Lung (tissue), 17 donors: ENCODE measurements at places on chromosomes 4 and X.

- H3K27me3 ChIP-seq, result no peaks in the 10 kb centered on the region
- H3K36me3 ChIP-seq, result peaks cover 4% of the 10 kb centered on the region
- no peaks in the 10 kb centered on the region for H3K4me1 ChIP-seq
- peak; percentile 17 for DNase-seq
- no peak overlapping the region for H3K4me3 ChIP-seq
- H3K27ac ChIP-seq, result peak overlapping the region; percentile 80
These were observed 1.5 kb downstream of the COX18 start for GRCh38 chr4:73067971-73068394.

DNA sequence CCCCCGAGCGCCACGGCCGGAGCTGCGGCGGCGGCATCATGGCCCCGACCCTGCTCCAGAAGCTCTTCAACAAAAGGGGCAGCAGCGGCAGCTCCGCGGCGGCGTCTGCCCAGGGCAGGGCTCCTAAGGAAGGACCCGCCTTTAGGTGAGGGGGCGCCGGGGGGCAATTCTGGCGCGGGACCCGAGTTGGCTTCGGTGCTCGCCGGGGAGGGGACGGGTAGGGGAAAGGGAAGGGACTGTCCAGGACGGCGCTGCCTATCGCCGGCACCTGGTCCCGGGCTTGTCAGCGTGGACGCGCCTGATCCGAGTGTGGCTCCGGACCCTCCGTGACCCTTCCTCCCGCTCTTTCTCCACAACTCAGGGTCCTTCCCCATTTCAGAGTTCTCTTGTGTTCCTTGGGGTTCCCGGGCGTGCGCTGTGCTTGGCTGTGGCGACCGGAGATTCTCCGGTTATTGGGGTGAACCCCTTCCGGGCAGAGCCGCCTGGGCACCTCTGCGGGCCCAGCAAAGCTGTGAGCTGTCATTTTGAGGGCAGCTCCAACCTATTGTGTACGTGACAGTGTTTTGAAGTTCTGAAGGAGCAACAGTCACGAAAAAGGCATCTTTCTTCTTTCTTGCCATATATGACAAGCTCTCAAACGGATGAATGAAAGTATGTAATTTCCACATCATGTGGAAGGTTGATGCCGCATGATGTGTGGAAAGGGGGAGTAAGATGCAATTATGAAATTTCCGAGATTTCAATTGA is 522 bp downstream of the FNIP2 start:
- H3K4me3 ChIP-seq, result peak overlapping the region; percentile 71
- peak; percentile 72 for DNase-seq
- H3K4me1 ChIP-seq, result peaks cover 23% of the 10 kb centered on the region
- H3K27me3 ChIP-seq, result no peaks in the 10 kb centered on the region
- H3K27ac ChIP-seq, result peak overlapping the region; percentile 98

DNA sequence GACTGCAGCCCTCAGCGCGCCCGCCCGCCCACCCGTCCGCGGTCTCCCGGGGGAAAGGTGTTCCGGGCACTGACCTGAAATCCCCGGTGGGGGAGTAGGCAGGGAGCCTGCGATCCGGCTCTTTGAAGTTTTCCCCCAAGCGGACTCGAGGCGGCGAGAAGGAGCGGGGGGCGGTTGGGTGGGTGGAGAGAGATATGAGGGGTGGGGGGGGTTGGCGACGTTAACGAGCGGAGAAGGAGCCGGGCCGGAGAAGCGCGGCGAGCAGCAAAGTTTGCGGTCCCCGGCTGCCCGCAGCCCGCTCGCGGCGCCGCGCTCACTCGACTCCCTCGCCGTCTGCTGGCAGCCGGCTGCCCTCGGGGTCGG is 636 bp downstream of the BCOR start:
- H3K27me3 ChIP-seq, result no peaks in the 10 kb centered on the region
- peak overlapping the region; percentile 37 for H3K4me3 ChIP-seq
- peak; percentile 53 for DNase-seq
- peaks cover 5% of the 10 kb centered on the region for H3K4me1 ChIP-seq
- H3K36me3 ChIP-seq, result no peaks in the 10 kb centered on the region

GRCh38 chr4:160546201-160546600 is 1443.3 kb downstream of the RAPGEF2 start:
- no peaks in the 10 kb centered on the region for H3K36me3 ChIP-seq
- H3K27ac ChIP-seq, result no peak overlapping the region
- no peaks in the 10 kb centered on the region for H3K27me3 ChIP-seq

DNA sequence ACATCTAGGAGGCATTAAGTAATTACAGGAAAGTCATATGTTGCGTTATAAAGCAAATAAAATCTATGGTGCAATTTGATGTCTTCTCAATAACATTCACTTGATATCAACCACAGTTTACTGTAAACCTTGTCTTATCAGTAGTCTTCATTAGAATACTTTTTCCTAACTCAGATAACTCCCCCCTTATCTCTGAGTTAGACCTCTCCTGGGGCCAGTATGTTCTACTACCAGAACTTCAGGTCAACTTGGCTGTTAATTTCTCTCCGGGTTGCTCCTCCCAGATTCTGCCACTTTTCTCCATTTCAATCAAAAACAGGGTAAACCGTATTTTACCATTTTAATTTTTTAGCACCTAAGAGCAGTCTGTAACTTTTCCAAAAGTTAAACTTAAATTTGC is 50.0 kb downstream of the KDR start:
- H3K27me3 ChIP-seq, result no peaks in the 10 kb centered on the region
- no peaks in the 10 kb centered on the region for H3K4me1 ChIP-seq
- H3K27ac ChIP-seq, result no peak overlapping the region
- H3K4me3 ChIP-seq, result no peak overlapping the region
- H3K36me3 ChIP-seq, result no peaks in the 10 kb centered on the region

DNA sequence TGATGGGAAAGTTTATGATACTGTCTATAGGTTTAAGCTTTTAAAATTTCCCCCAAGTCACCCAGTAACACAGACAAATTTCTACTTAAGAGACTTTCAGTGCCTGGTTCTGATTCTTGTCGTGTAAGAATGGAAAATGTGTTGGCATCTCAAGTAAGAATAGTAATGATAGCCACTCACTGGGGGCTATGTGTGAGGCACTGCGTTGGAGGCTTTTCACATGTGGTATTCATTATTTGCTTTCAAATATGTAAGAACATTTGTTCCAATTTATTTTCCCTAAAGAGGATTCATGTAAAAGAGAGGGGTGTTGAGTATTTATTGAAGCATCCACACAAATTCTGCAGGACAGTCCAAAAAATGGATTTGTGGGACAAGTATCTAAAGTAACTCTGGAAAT is 143.6 kb downstream of the FNIP2 start:
- peaks cover 4% of the 10 kb centered on the region for H3K36me3 ChIP-seq
- H3K4me1 ChIP-seq, result no peaks in the 10 kb centered on the region
- H3K27me3 ChIP-seq, result no peaks in the 10 kb centered on the region
- no peak overlapping the region for H3K4me3 ChIP-seq

GRCh38 chr4:10582059-10582686 is 102.4 kb downstream of the CLNK start:
- peak; percentile 72 for DNase-seq
- no peak overlapping the region for H3K27ac ChIP-seq
- H3K36me3 ChIP-seq, result no peaks in the 10 kb centered on the region
- H3K4me1 ChIP-seq, result peaks cover 4% of the 10 kb centered on the region
- H3K27me3 ChIP-seq, result no peaks in the 10 kb centered on the region
- no peak overlapping the region for H3K4me3 ChIP-seq

DNA sequence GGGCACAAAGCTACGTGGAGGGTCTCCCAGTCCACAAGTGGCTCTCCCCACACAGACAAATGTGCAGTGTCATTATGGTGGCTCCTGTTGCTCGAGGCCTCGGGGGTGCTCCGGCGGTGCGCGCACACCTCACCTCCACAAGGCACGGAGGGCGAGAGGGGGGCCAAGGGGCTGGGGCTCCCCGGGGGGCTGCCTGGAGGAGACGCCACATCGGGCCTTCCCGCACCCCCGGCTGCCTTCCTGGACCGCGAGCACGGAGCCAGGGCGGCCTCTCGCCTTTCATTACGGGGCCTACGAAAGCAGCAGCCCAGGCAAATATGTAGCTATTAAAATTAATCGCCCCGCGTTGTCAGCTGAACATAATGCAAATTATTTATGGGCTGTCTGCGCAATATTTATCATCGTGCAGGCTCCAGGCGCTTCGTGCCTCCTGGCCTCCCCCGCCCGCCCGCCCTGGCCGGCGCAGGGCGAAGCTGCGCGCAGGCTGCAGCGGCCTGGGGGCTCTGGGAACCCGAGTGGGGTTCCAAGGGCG is 70.8 kb upstream of the BCOR start:
- H3K27ac ChIP-seq, result no peak overlapping the region
- peaks cover 7% of the 10 kb centered on the region for H3K4me1 ChIP-seq
- H3K4me3 ChIP-seq, result no peak overlapping the region
- H3K27me3 ChIP-seq, result peaks cover 36% of the 10 kb centered on the region
- no peaks in the 10 kb centered on the region for H3K36me3 ChIP-seq
- DNase-seq, result peak; percentile 43

GRCh38 chrX:134374294-134374693 is 85.7 kb upstream of the HPRT1 start:
- H3K4me1 ChIP-seq, result no peaks in the 10 kb centered on the region
- H3K4me3 ChIP-seq, result no peak overlapping the region
- DNase-seq, result no peak
- H3K36me3 ChIP-seq, result no peaks in the 10 kb centered on the region
- H3K27ac ChIP-seq, result no peak overlapping the region

DNA sequence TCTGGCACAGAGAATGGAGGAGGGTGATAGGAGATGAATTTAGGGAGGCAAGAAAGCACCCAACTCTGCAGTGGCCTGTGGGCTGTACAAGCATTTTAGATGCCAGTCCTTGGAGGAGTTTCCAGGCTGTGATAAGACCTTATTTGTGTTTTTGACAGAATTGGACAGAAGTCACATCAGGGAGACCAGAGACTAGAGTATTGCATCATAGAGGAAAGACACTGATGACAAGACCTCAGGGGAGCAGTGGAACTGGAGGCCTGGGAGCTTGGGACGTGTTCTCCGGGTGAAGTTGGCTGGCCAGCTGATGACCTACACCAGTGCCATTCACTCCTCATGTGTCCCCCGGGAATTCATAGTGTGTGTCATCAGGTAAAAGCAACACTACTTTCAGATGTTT is 284.0 kb upstream of the ZFP42 start:
- H3K27ac ChIP-seq, result no peak overlapping the region
- DNase-seq, result no peak
- no peaks in the 10 kb centered on the region for H3K4me1 ChIP-seq
- no peaks in the 10 kb centered on the region for H3K36me3 ChIP-seq
- no peaks in the 10 kb centered on the region for H3K27me3 ChIP-seq
- no peak overlapping the region for H3K4me3 ChIP-seq

- H3K36me3 ChIP-seq, result peaks cover 8% of the 10 kb centered on the region
- no peaks in the 10 kb centered on the region for H3K4me1 ChIP-seq
- H3K27me3 ChIP-seq, result no peaks in the 10 kb centered on the region
- no peak overlapping the region for H3K27ac ChIP-seq
- H3K4me3 ChIP-seq, result no peak overlapping the region
- peak; percentile 32 for DNase-seq
These were observed 135.2 kb downstream of the PDE5A start for GRCh38 chr4:119493419-119493818.

GRCh38 chr4:57113870-57114269 is 3.7 kb upstream of the IGFBP7 start:
- no peaks in the 10 kb centered on the region for H3K27me3 ChIP-seq
- H3K27ac ChIP-seq, result no peak overlapping the region
- H3K36me3 ChIP-seq, result no peaks in the 10 kb centered on the region
- H3K4me3 ChIP-seq, result no peak overlapping the region

DNA sequence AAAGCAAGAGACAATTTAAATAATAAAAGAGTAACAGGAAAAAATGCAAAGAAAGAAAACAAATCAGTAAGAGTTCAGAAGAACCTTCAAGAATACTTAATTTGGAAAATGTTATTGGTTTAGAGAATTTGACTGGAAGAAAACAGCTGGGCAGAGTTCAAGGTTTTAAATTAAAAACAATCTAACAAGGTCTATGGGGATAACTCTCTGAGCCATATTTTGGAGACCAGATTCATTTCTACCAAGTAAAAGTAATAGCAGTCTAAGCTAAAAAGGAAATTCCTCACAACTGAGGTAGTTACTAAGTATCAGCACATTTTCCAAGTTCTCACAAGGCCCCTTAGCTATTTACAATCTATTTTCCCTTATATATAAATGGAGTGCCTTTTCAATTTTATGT is 82.4 kb upstream of the TFDP3 start:
- H3K27me3 ChIP-seq, result peaks cover 27% of the 10 kb centered on the region
- DNase-seq, result no peak
- H3K4me1 ChIP-seq, result no peaks in the 10 kb centered on the region
- no peak overlapping the region for H3K27ac ChIP-seq
- peaks cover 1% of the 10 kb centered on the region for H3K36me3 ChIP-seq
- no peak overlapping the region for H3K4me3 ChIP-seq

DNA sequence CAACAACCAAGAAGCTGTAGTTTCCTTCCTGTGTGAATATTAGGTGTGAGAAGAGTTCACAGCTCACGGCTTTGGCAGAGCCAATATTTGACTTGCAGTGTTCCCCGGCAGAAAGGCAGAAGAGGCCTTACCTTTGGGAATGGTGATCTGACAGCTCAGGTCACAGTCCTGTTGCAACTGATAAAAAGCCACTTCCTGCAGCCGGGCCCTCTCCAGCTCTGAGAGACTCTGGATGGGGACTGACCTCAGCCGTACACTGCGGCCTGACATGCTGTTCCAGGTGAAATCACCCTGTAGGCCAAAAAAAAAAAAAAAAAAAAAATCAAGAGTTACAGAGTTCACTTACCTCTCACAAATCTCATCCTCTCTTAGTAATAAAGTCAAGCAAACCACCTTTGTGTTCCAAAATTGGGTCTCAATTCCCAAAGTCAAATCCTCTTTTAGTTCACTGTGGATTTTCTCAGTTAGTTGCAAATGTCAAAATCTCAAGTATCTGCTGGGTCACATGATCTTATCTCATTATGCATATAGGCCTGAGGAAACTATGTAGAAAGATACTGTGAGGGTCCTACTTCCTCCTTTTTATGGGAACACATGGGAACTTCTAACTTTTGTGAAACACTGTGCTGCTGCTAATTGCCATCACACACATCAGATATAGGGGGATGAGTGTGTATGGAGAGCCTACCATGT is 38.6 kb upstream of the AMELX start:
- no peak overlapping the region for H3K27ac ChIP-seq
- H3K4me1 ChIP-seq, result peaks cover 2% of the 10 kb centered on the region
- H3K27me3 ChIP-seq, result no peaks in the 10 kb centered on the region
- no peak overlapping the region for H3K4me3 ChIP-seq

DNA sequence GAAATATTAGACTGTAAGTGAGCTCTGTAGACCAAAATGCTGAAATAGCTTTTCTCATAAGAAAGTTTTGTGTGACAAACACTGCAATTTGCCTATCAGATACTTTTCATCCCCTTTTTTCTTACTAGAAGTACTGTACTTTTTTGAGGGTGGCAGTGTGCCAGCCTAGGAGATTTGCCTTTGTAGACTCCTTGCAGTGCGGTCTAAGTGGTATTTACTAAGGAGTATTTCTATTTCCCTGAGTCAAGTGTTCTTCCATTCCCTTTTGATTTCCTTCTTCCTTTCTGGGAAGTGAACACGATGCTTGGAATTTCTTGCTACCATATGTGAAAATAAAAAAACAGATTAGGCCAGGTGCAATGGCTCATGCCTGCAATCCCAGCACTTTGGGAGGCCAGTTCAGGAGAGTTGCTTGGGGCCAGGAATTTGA is 34.6 kb downstream of the PDLIM5 start:
- no peak overlapping the region for H3K4me3 ChIP-seq
- no peaks in the 10 kb centered on the region for H3K36me3 ChIP-seq
- DNase-seq, result peak; percentile 30
